ENCODE measurements at places on chromosomes 12 and 14.

DNA sequence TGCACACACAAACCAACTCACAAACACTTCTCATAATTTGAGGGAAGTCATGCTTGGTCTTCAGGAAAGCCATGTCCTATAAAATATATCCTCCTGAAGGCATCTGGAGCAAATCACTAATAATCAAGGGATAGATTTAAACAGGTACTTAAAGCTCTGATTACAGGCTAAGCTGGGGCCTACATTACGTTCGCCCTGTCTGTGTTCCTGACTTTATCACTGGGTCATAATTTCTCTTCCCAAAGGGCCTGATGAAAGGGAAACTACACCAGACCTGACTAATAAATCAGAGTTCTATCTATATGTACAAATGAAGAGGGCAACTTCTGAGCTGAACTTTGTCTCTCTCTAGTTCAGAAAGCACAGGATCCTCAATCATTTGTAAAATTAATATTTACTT is 43.9 kb upstream of the RASSF8 start:
- DNase-seq: no peak

- DNase-seq: no peak
These were observed 74.9 kb downstream of the SPTB start for GRCh38 chr14:64804754-64805260.

DNA sequence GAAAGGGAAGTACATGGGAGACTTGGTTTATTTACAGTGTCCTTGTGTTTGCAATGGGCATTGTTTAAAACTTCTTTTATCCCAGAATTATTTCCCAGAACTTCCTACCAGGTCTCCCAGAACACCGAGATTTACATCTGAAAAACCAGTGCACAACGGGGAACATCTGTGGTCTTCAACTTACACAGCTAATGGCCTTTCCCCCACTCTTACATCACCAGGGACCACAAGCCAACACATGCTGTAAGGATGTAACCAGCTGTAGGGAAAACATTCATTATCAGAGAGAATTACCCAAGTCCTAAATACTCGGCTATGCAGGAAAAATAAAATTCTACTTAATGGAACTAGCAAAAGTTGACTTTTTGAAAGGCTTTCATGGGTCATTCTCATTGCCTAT is 267.6 kb downstream of the DUSP6 start:
- DNase-seq: no peak

- DNase-seq: no peak
These were observed at the start of gene NTS for GRCh38 chr12:85874031-85874461. TSS of gene NTS (plus strand) at chr12:85874295. CDS start at chr12:85874404, 109 bp downstream.

- DNase-seq: no peak
These were observed 129.4 kb downstream of the PPM1H start for GRCh38 chr12:62805517-62805916.

DNA sequence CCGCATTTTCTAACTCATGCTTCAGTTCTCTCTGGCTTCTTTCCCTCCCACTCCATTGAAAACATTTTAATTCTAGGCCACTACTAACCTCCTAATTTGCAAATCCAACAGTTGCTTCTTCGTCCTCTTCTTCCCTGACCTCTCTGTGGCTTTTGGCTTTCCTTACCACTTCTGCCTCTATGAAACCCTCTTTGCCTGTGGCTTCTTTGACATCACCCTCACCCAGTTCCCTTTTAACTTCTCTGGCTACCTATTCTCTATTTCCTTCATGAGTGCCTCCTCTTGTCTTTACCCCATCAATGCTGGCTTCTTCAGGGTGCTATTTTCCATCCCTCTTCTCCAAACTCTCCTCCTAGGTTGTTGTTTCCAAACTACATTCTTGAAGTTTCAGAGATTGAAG is 4.4 kb upstream of the HCFC2 start:
- DNase-seq: no peak

- no peak for DNase-seq
These were observed 9.7 kb downstream of the MLXIP start for GRCh38 chr12:122088179-122088810.

GRCh38 chr14:104496095-104496494 is 83.5 kb upstream of the C14orf180 start:
- no peak for DNase-seq

DNA sequence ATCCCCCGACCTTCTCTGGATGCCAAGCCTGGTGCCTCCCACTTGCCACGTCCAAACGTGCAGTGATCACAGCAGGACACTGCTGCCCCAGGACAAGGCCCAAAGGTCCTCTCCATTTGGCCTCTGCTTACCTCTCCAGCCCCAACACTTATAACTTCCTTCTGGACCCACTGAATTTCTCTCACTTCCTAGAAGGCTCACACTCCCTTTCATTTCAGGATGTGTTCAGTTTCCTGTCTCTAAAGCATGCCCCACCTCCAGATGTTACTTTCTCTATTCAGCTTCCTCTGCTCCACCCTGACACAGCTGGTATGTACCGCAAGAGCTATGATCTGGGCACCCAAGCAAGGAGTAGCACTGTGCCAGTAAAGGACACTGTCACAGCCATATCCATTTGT is 33.0 kb downstream of the CDKL1 start:
- no peak for DNase-seq

DNA sequence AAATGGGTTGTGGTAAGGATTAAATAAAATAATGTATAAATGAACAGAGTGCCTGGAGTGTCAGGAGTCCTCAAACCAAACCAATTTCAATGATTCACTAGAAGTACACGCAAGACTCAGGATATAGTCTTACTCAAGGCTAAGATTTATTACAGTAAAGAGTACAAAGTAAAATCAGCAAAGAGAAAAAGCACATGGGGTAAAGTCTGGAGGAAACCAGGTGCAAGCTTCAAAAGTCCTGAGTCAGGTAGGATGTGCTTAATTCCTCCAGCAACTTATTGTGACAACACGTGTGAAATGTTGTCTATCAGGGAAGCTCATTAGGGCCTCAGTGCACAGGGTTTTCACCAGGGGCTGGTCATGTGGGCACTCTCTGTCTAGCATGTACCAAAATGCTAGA is 105.8 kb upstream of the NAP1L1 start:
- DNase-seq: no peak

- DNase-seq: no peak
These were observed 210.9 kb downstream of the EXOC5 start for GRCh38 chr14:57057803-57058202.

DNA sequence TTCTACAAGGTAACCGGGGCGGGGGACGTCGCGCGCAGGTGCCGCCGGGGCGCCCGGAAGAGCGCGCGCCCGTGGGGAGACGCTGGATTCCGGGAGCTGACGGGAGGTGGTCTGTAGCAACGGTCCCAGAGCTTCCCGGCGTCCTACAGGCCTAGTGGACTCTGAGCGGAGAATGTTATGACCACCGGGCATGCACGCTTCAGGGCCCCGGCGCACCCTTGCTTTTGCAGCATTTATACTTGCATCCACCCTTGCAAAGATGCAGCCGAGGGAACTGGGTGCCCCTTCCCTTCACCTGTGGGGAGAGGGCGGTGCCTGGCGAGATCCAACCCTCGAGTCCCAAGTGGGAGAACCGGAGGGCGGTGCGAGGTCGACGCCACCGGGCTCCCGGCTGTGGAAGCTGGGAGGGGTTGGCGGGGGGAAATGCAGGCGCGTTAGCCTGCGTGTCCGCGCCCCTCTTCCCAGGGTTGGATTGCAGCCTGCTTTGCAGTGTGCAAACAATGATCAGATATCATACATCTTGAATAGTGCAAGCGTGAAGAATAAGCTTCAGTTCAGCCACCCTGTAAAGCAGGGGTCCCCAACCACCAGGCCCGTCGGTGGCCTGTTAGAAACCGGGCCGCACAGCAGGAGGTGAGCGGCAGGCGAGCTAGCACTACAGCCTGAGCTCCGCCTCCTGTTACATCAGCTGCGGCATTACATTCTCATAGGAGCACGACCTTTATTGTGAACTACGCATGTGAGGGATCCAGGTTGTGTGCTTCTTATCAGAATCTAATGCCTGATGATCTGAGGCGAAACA is 576 bp downstream of the ERP29 start:
- DNase-seq: peak; percentile 60

GRCh38 chr14:102252834-102253801 is 51.8 kb downstream of the MOK start:
- DNase-seq: no peak

GRCh38 chr14:77508876-77509275 is 10.3 kb upstream of the ISM2 start:
- DNase-seq: no peak

GRCh38 chr12:117830471-117830870 is 138.3 kb downstream of the KSR2 start:
- no peak for DNase-seq

DNA sequence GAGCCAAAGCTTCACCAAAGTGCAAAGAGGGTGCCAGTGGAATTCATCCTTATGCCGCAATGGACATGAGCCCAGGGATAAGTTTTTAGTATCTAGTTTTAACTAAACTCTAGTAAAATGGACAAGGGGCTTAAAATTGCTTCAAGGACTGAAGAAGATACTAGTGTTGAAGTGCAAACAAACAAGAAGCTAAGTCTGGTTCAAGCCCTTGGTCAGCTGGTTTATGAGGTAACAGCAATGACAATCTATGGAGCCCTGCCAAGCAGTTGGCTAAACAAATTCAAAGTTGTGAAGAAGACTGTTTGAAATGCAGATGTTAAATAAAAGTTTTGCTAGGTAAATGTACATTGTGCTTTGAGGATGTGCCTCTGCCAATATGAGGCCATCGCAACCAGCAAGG is 209.4 kb downstream of the KTN1 start:
- no peak for DNase-seq
